Activated CD4-positive, alpha-beta T cell treated with anti-CD3 and anti-CD28 coated beads, Interleukin-2, amount 50 U/mL, for 24 hours (primary cell): ENCODE measurements at places on chromosomes 4 and X.

DNA sequence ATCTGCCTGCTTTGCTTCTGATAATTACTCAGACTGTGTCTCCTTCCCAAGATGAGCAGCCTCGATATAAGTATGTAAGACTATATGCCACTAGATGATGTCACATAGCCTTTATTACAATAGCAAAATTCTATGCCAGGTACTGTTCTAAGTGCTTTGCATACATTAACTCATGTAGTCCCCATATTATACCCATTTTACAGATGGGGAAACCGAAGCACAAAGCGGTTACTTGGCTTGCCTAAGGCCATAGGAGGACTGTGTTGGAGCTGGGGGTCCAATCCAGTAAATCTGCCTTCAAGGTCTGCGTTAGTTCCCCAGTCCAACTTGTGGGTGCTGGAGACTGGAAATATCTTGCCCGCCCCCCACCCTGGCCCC, 826 bp upstream of the SCML1 start:
- no peak for DNase-seq

DNA sequence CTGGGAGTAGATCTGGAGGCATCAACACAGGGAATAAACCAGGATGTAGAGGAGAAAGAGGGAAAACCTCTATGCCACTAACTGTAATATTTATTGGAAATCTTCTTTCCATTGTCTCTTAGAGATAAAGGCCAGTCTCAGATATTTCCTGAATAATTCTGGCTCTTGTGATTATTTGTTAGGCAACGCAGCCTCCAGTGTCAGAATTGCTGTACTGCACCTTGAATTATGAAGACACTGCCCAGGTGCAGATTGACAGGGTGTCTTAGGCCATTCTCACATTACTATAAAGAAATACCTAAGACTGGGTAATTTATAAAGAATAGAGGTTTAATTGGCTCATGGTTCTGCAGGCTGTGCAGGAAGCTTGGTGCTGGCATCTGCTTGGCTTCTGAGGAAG, 100.7 kb upstream of the ZDHHC15 start:
- DNase-seq, result no peak

DNA sequence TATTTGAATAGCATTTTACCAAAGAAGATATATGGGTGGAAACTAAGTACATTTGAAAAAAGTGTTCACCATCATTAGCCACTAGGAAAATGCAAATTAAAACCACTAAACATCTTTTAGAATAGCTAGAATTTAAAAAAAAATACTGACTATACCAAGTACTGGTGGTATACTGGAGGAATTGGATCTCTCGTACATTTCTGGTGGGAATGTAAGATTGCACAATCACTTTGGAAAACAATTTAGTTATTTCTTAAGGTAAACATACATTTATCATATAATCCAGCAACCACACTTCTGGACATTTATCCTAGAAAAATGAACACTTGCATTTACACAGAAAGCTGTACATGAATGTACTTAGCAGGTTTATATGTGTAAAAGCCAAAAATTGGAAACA, 303.5 kb downstream of the MID1IP1 start:
- no peak for DNase-seq

- DNase-seq, result no peak
Observed at GRCh38 chrX:68041110-68041509, 392.2 kb downstream of the OPHN1 start.

DNA sequence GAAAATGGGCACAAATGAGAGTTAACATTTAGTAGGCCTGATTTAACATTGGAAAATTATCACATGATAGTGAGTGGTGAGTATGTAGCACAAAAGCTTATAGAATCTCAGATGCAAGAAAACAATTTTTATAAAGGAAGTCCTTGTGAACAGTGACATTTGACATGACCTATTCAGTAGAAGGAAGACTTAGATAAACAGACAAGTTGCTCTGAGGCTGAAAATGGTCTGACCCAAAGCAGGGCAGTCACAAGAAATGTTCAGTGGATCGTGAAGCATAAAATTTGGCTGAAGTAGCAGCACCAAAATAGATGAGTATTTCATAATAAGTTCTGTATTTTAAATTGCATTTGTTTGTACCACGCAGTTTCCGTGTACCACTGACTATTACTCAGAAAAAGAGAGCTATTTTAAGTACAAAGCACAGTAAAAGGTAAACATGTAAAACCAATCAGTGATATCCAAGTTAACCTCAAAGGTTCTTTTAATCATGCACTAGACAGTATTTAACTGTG, 605.7 kb upstream of the PABPC4L start:
- DNase-seq, result no peak

GRCh38 chr4:115090483-115091075, 22.8 kb downstream of the NDST4 start:
- DNase-seq, result no peak

DNA sequence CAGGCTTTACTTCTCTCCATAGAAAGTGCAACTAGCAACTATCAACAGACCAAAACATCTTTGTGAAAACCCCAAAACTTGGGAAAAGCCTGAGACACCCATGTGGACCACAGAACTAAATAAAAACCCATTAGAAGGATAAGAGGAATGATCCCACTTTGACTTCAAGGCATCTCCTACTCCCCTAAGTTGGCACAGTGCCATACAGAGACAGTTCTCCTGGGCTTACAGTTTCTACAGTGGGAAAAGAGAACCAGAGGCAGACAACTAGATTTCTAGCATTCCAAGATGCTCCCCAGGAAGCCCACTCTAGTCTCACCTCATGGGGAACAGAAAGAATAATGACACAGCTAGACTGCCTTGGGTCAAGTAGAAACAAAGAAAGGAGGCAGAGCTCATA, 20.4 kb downstream of the TMLHE start:
- no peak for DNase-seq

DNA sequence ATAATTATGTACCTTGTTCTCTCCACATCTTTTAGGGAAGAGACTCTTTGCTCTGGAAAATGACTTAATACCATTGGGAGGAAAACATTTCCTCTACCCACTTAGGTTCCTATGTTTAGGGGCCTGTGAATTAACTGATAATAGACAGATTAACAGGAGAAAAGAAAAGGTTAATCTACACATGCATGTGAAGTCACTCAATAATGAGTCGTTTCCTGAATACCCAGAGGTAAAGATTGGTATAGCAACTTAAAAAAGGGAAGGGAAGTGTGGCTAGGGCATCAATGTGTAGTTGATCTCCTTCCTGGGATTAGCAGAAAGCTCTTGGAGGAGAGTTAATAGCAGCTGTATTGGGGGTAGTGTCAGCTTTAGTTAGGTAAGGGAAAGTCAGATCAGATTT, 419.5 kb upstream of the ATOH1 start:
- DNase-seq, result no peak

- DNase-seq, result no peak
Observed at GRCh38 chrX:104987063-104987462, 233.4 kb downstream of the TEX13A start.

- no peak for DNase-seq
Observed at GRCh38 chr4:95835672-95836071, 4.2 kb upstream of the PDHA2 start.

DNA sequence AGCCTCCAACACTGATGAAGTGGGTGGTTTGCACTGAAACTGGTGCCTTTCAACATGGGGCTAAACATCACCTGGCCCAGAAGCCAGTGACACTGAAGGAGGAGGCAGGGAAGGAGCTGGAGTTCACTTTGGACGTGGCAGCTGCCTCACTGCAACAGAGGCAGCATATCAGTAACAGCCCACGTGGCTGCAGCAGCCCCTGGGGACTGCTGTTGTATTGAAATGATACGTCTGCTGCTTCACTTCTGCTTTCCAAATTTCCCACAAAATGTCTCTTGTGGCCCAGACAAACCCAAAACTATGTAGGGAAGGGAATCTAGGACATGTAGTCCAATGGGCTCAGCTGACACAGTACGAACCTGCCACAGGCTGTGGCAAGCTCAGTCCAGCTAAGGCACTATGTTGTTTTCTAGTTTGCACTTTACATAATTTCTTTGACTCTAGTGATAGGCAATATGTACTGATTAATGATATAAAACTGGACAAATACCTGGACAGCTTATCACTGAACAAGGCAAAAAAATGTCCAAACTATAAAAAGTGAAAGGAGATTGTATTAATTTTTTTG, 84.7 kb upstream of the RAPGEF2 start:
- no peak for DNase-seq

DNA sequence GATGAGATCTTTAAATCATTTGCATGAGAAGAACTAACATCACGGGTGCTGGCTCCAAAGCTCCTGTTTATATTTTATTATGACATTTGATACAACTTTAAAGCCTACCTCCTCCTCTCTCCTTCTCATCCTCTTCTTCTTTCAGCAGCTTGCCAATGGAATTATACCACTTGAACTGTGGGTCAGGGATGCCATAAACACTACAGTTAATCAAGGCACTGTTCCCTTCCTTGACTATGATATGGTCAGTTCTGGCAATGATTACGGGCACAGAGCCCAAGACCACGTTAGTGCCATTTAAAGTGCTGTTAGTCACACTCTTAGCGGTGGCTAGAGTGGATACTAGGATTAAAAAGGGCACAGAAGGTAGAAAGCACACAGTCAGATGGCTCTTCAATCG, 20.7 kb downstream of the MFAP3L start:
- no peak for DNase-seq

GRCh38 chr4:74840936-74841509, 46.7 kb upstream of the BTC start:
- no peak for DNase-seq

DNA sequence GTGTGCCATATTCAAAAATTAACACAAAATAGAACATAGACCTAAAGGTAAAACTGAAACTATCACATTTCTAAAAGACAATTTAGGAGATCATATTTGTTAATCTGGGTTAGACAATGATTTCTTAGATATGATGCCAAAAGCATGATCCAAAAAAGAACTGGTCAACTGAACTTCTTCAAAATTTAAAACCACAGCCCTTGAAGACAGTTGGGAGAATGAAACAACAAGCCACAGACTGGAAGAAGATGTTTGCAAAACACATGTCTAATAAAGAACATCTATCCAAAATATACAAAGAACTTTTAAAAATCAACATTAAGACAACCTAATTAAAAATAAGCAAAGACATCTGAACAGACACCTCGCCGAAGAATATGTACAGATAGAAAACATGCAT, 19.5 kb downstream of the COMMD8 start:
- DNase-seq, result no peak

GRCh38 chr4:67550857-67551256, 5.6 kb upstream of the CENPC start:
- DNase-seq, result no peak

DNA sequence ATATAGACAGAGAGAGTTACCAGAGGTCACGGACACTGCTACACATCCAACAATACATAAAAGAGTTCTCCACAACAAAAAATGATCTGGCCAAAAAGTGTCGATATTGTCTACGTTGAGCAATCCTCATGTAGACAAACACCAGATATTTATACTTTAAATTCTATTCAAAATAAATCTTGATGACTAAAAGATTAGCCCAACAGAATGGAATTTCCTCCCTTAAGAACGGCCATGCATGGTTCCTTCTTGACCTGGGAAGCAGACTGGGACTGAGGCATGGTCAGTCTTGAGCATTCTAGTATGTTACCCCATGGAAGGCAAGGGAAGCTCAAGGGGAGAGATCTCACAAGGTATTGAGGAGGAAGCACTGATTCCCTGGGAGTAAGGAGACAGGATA, 43.5 kb downstream of the LHFPL1 start:
- no peak for DNase-seq

GRCh38 chr4:153090670-153091385, 113.4 kb upstream of the TRIM2 start:
- DNase-seq, result no peak

DNA sequence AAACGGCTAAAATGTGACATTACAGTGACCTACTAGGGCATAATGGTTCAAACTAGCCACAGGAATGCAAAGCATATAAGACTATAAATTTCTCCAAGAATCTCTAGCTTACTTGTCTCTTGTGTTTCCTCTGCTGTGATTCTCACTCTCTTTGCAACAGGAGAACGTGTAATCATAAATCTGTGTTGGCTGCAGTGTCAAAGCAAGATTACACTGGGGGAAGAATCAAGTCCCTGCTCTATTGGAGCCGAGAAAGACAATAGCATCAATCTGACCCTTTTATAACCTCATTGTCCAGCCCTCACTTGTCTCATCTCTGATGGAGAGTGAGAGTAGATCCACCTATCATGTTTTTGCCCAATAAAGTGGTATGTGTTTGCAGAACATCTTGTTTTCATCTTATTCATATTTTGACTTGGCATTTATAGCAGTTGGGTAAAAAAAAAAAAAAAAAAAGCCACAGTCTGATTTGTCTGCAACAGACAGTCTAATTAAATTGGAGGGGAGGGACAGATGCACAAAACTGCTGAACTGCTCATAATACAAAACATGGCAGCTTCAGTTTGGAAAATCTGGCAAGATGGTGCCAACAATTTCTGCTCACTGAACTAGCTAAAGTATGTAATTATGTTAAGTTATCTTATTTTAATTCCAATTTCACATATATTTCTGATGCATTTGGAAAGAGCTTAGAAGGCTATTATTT, 165.0 kb upstream of the GABRA2 start:
- no peak for DNase-seq

- DNase-seq, result no peak
Observed at GRCh38 chr4:175633310-175633709, 178.8 kb downstream of the GPM6A start.
